ENCODE measurements at places on chromosomes 13 and 19.
A peak's percentile ranks its signal among the peaks of the same experiment; 100 is the strongest.

DNA sequence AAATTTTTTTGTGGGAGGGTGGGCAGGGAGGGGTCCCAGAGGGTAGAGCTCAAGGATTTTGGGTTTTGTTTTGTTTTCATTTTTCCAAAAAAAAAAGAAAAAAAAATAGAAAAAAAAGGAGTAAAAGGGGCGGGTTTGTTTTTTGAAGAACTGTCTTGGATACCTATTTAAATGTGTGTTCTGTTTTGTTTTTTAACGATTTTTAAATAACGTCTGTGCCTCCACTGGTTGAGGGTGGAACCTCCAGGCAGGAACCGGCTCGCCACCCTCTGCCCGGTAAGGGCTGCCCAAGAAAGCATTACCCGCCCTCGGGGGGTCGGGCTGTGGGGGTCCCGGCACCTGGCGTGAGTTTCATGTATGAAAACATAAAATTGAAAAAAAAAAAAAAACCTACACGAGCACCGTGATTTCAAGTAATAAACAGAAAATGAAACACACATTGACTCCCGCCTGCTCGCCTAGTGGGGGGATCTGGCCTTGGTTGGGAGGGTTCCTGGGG, 10.4 kb downstream of the MIDN start:
- no peak for DNase-seq

- no peak for DNase-seq
Observed at GRCh38 chr13:75738841-75739240, 102.7 kb downstream of the LMO7 start.

DNA sequence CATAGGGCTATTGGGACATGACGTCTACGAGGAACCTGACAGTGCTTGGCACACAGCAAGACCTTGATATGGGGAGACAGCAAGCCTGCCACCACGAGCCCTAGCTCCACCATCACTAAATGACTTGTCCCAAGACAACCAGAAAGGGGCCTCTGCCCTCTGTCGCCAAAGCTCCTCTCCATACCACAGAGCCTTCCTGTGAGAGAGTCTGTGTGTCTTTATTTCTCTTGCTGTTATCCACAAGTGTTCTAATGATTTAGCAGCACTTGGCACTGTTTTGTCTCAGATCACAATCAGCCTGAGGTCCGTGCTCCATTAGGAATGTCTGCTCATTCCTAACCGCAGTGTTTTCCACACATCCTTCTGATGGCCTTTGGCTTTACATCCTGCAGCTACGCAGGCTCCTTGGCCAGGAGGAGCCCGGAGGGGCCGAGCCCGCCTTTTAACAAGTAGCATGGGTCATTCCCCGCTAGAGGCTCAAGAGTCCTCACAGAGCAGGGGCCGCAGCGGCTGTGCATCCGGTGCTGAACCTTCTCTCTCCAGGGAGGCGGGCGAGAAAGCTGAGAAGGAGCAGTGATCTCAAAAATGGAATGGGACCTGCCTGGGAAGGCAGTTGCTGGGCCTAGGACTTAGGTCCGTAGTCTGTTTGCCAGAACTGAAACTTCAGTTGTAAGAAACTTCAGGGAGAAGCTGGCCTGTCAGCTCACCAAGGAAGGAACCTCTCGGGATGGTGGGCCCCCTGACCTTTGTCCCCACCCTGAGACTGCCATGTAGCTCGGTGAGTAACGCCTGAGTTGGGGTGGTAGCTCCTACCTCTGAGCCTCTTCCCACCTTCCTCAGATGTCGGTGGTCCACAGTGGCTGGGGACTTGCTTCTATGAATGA, 61.1 kb upstream of the HMGB1 start:
- DNase-seq: no peak

GRCh38 chr19:10424011-10424637, 3.8 kb downstream of the PDE4A start:
- DNase-seq: peak; percentile 31

DNA sequence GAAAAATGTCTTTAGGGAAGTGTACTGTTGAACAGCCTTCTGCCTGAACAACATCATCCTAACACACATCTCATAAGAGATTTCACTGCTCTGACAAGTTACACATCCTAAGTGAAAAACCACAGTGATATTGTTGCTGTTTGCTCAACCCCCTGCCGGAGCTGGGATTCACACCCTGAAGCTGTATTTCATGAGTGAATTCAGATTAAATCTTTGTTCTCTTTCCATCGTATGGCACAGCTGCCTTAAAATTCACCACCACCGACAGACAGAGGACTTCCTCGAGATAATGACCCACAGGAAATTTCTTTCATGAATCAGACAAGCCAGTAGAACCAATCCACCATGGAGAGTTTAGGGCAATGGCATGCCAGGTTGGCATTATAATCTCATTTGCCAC, 280.8 kb downstream of the DCT start:
- no peak for DNase-seq

- DNase-seq: no peak
Observed at GRCh38 chr13:113092776-113093579, 12.6 kb upstream of the F7 start.

DNA sequence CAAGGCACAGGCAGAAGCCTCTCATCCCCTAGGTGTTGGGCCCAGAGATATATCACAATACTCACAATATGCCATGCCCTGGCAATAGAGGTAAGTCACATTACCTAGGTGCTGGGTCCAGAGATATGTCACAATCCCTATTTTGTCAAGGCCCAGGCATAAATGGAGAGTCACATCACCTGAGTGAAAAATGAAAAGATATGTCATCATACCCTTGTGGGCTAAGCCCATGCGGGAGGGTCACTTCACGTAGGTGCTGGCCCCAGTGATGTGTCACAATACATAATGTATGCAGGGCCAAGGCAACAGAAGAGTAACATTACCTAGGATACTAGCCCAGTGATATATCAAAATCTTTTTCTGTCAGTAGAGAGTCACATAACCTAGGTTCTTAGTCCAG, 127.0 kb downstream of the ZNF675 start:
- DNase-seq: no peak

DNA sequence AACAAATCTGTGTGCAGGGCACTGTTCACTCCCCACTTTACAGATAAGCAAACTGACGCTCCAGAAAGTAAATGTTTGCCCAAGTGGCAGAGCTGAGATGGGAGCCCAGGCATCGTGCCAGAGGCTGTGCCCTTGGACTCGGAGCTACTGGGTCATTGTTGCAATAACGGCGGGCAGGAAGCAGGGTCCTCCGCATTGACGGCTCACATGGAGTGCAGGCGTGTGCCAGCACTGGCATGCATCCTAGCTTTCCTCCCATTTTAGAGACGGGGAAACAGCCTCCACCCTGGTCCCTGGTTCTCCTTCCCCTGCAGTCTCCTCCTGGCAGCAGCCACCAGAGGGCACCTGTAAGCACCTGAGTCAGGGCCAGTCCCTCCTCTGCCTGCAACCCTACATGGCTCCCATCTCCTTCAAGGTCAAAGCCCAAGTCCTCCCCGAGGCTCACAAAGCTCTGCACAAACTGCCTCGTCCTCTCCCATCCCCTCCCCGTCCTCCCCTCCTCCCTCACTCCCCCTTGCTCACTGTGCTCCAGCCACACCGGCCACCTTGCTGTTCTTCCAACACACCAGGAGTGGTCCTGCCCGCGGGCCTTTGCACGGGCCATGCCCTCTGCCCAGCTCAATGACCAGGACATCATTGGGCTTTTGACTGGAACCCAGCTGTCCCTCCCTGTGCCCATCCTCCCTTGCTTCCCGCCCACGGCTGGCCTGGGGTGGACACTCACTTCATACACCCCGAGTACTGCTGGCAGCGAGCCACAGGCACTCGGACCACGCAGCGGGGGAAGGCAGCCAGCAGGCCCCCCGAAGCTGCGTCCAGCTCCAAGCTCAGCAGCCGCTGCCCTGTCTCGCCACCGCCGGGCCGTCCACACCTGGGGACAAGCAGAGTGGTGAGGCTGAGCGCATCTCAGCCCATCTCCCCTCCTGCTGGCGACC, 7.7 kb upstream of the LRG1 start:
- no peak for DNase-seq

- DNase-seq: no peak
Observed at GRCh38 chr13:106517109-106517847, 18.2 kb downstream of the EFNB2 start.

DNA sequence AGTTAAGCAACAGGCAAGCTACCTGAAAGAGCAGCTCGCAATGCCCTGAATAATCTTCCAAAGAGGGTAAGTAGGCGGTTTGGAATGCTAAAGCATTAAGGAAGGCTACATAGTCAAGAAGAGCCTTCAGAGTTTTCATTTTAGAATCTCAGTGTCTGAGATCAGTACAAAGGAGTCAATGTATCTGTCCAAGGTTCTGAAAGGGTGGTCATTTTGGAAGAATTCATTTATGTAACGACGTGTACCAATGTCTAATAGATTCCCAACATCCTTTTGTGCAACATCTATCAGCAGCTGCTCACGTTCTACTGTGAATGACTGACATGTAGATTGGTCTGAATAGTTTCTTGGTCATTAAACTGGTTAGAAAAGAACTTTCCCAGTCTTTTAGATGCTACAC, 15.2 kb downstream of the ZNF665 start:
- no peak for DNase-seq

GRCh38 chr13:75617230-75617629, 18.9 kb upstream of the LMO7 start:
- DNase-seq: no peak

DNA sequence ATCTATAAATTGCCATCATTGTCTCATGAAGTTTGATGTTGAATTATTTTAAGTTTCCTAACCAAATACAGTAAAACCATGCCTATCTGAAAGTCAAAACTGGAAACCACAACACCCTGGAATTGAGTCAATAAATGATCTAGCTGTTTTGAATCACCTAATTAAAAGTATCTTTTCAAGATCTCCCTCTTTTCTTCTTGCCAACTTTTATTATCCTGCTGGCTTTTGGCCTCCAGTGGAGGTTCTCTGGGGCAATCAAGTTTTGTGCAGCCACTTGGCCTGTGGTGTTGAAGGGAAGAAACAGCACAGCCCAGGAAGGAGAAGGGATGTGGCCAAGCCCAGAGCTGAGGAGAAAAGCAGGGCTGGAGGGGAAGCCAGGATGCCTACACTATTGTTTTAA, 255.4 kb downstream of the COG6 start:
- DNase-seq: no peak

DNA sequence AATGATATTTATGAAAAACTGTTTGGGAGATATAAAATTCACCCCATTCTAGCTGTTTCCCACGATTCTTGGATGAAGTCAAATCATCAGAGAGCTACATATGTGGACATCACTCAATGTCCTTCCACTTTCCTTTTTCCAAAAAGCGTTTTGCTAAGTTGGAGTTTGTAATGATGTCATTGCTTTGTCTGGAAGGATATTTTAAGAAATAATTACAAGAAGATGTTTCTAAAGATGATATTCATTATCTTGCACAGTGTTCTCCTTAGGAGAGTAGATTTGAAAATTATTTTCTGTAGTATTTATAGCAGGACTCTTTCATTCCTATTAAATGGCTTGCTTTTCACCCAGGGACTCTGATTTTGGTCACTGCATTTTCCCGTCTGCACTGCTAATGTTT, 851.2 kb downstream of the EFNB2 start:
- no peak for DNase-seq

GRCh38 chr13:50104493-50104892, 89.2 kb downstream of the KCNRG start:
- no peak for DNase-seq

DNA sequence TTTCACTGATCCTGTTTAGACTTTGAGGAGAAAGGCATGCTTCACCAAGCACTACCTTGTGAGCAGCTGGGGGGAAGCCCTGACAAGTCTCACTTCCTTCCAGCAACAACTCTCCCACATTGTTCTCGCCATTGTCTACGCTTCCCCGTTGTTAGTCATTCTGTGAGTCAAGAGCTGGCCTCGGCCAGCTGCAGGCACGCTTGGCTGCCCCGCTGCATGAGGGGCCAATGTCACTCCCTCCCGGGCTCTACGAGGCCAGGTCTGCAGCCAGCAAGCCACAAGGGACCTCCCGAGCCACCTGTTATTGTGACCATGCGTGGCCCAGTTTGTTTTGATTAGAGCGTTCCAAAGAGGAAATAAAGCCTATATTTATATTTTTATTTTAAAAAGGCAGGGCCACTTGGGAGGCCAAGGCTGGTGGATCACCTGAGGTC, 220.9 kb downstream of the FOXO1 start:
- DNase-seq: no peak

DNA sequence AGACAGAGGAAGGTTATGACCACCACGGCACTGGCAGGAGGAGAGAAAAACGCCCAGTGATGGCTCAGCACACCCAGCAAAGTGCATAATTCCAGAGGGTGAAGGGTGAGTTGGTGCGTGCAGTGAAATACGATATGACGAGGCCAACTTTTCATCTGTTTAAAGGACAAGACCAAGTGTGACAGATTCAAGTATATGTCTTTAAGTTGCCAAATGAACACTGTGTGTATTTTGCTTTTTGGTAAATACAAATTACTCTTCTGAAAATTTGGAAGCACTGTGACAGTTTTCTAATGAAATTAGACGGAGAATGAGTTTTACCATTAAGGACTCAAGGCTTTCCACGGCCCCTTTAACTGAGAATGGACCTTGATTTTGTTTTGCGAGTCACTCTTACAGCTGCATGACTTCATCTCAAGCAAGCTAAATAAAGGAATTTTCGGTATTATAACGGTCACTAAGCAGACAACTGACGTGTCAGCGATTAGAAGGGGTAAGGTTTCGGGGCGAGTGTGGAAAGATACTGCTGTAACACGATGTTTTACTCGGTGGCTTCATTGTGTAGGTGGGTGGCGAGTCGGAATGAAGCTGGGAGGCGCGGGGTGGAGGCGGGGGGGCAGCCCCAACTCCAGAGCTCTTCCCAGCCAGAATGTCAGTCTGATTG, 22.8 kb downstream of the COL4A2 start:
- DNase-seq: no peak

- DNase-seq: no peak
Observed at GRCh38 chr19:33114312-33114711, 17.6 kb upstream of the WDR88 start.

GRCh38 chr13:23007426-23007825, 173.4 kb upstream of the SGCG start:
- no peak for DNase-seq

- peak; percentile 90 for DNase-seq
Observed at GRCh38 chr13:52450012-52450792, at the start of gene VPS36. Gene VPS36 (minus strand): TSS chr13:52450634. CDS start chr13:52450594, 40 bp downstream.

GRCh38 chr19:33300009-33300893, 2.1 kb downstream of the CEBPA start:
- DNase-seq: no peak

GRCh38 chr19:49150106-49150943, 4.9 kb downstream of the HRC start:
- peak; percentile 75 for DNase-seq

- no peak for DNase-seq
Observed at GRCh38 chr13:40637643-40638042, 28.8 kb downstream of the FOXO1 start.

DNA sequence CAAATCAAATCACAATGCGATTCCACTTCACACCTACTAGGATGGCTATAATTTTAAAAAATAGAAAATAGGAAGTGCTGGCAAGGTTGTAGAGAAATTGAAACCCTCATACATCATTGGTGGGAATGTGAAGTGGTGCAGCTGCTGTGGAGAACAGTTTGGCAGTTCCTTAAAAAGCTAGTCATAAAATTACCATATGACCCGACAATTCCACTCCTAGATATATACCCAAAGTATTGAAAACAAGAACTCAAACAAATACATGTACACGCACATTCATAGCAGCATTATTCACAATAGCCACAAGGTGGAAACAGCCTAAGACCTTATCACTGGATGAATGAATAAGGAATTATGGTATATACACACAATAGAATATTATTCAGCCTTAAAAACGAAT, 12.0 kb downstream of the HMGB1 start:
- DNase-seq: no peak

- no peak for DNase-seq
Observed at GRCh38 chr13:48054601-48055000, 17.1 kb downstream of the NUDT15 start.

Measured in substantia nigra (tissue), 51 donors.